ENCODE measurements at places on chromosomes 2 and 18. TPM values are rescaled to one million over a fixed set of nuclear protein-coding genes. Genes with fewer than 3 reads are reported as not detected.

GRCh38 chr18:70366670-70367069, 77.8 kb downstream of the SOCS6 start:
- no peaks in the 10 kb centered on the region for H3K4me1 ChIP-seq
- no peak overlapping the region for H3K4me3 ChIP-seq
- H3K27me3 ChIP-seq, result no peaks in the 10 kb centered on the region
- no peak overlapping the region for H3K27ac ChIP-seq

DNA sequence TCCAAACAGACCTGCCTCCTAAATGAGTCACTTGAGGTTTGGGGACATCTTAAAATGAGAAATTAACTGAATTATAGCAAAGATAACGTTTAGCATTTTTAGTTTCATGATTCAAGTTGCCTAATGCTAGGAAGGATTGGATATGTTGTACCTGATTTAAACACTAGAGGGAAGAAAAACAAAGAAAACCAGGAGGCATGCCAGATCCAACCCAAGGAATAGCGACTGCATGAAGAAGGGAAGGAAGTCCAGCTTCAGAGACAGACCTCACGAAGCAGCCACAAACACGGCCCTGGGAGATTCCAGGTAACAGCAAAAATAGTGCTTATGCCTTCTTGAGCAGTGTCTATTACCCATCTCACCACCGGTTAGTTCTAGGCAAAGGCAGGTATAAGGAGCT, 499.9 kb upstream of the SPHKAP start:
- no peaks in the 10 kb centered on the region for H3K4me1 ChIP-seq
- DNase-seq, result peak; percentile 83
- H3K4me3 ChIP-seq, result no peak overlapping the region
- no peaks in the 10 kb centered on the region for H3K27me3 ChIP-seq
- H3K36me3 ChIP-seq, result no peaks in the 10 kb centered on the region
- H3K27ac ChIP-seq, result no peak overlapping the region

GRCh38 chr2:158443606-158444005, 12.9 kb downstream of the CCDC148 start:
- no peaks in the 10 kb centered on the region for H3K36me3 ChIP-seq
- no peak for DNase-seq
- H3K4me3 ChIP-seq, result no peak overlapping the region

- no peaks in the 10 kb centered on the region for H3K27me3 ChIP-seq
- peaks cover 16% of the 10 kb centered on the region for H3K4me1 ChIP-seq
- H3K4me3 ChIP-seq, result no peak overlapping the region
These were observed 57.6 kb downstream of the DOCK10 start for GRCh38 chr2:224984637-224985036.

DNA sequence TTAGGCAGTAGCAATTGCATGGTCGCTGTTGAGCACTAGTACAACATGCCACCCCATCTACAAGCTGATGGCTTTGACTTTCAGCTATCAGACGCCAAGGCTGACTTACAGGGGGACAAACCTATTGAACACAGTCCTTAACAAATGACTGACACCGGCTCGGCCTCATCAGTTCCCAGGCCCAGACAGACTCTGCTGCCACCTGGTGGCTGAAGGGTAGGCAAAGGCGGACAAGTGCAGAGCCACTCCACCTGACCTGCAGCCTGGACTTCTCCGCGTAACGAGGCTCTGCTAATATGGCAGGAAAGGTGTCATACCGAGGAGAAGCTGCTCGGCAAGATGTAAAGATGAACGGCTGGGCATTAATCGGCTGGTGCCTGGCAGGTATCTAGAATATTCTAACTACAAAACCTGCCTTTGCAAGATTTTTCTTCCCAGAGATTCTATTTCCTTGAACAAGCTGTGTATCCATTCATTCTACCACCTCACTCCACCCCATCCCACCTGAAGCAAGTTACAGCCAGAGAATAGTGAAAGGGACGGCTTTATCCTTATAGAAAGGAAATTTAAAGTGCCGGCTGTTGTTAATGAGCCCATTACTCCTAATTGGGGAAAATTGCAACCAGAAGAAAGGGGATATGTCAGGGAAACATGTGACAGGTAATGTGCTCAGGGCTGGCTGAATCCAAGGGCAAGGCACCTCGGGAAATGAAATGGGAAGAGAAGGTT, 67.4 kb downstream of the STEAP3 start:
- peak; percentile 70 for DNase-seq
- H3K4me3 ChIP-seq, result no peak overlapping the region
- no peaks in the 10 kb centered on the region for H3K4me1 ChIP-seq
- no peaks in the 10 kb centered on the region for H3K27me3 ChIP-seq

DNA sequence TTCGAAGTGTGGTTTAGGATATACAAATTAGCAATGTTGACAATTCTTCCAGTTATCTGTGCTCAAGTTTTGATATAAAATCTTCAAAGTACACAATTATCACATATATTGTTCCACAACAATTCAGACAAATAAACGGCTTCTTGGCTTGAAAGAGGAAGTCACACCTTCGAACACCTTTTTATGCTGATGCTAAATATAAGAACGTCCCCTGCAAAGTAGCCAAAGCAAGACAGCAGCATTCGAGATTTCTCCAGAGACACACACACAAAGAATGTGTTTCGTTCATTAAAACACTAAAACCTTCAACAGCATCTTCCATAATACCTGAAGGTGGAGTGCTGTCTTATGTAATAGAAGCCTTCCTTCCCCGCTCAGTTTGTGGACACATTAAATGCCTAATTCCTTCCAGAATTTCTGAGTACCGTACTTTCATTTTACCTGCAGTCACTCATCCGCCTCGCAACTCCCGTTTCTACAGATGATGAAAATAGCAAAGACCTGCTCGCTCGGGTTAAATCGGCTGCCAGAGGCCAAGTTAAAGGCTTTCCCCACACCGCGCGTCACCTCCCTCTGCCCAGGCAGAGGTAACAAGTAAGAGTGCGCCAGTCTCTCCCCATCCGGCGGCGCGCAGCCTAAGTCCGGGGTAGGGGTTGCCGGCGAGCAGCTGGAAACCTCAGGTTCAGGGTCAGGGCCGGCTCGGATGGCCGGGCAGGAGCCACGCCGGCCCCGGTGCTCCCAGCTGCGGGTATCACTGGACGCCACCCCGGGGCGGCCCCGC, 847 bp downstream of the SERPINE2 start:
- DNase-seq, result peak; percentile 51
- peaks cover 4% of the 10 kb centered on the region for H3K4me1 ChIP-seq
- peak overlapping the region; percentile 64 for H3K4me3 ChIP-seq
- peaks cover 19% of the 10 kb centered on the region for H3K27me3 ChIP-seq
- H3K27ac ChIP-seq, result no peak overlapping the region

GRCh38 chr2:86204458-86204857, 5.2 kb downstream of the MRPL35 start:
- no peak overlapping the region for H3K27ac ChIP-seq
- peaks cover 30% of the 10 kb centered on the region for H3K36me3 ChIP-seq
- DNase-seq, result no peak
- H3K4me1 ChIP-seq, result no peaks in the 10 kb centered on the region
- no peaks in the 10 kb centered on the region for H3K27me3 ChIP-seq

DNA sequence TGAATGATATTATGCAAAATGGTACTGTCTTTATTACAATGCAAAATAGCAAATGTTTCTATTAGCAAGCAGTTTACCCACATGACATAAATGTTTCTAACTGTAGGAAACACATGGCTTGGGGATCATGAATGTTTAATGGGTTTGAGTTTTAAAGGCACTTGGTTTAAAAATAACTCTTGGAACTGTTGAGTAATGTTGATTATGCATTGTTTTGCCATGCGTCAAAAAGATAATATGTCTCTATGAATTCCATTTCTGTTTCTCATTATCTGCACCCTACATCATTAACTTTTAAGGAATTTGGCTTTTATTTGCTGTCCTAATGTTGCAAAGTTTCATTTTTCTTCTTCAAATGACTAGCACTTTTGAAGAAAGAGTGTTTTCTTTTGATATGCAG, 1355.5 kb downstream of the SUCLG1 start:
- no peak overlapping the region for H3K27ac ChIP-seq
- H3K4me1 ChIP-seq, result no peaks in the 10 kb centered on the region
- H3K4me3 ChIP-seq, result no peak overlapping the region

GRCh38 chr2:23669413-23670244, 257.3 kb downstream of the ATAD2B start:
- H3K4me1 ChIP-seq, result peaks cover 36% of the 10 kb centered on the region
- H3K36me3 ChIP-seq, result peaks cover 3% of the 10 kb centered on the region
- peaks cover under 1% of the 10 kb centered on the region for H3K27me3 ChIP-seq
- H3K4me3 ChIP-seq, result no peak overlapping the region
- H3K27ac ChIP-seq, result peak overlapping the region; percentile 75
- peak; percentile 97 for DNase-seq

GRCh38 chr2:179268277-179268925, 3.8 kb upstream of the SESTD1 start:
- DNase-seq, result no peak
- H3K27ac ChIP-seq, result no peak overlapping the region
- peaks cover 8% of the 10 kb centered on the region for H3K4me1 ChIP-seq
- no peaks in the 10 kb centered on the region for H3K36me3 ChIP-seq
- no peak overlapping the region for H3K4me3 ChIP-seq

DNA sequence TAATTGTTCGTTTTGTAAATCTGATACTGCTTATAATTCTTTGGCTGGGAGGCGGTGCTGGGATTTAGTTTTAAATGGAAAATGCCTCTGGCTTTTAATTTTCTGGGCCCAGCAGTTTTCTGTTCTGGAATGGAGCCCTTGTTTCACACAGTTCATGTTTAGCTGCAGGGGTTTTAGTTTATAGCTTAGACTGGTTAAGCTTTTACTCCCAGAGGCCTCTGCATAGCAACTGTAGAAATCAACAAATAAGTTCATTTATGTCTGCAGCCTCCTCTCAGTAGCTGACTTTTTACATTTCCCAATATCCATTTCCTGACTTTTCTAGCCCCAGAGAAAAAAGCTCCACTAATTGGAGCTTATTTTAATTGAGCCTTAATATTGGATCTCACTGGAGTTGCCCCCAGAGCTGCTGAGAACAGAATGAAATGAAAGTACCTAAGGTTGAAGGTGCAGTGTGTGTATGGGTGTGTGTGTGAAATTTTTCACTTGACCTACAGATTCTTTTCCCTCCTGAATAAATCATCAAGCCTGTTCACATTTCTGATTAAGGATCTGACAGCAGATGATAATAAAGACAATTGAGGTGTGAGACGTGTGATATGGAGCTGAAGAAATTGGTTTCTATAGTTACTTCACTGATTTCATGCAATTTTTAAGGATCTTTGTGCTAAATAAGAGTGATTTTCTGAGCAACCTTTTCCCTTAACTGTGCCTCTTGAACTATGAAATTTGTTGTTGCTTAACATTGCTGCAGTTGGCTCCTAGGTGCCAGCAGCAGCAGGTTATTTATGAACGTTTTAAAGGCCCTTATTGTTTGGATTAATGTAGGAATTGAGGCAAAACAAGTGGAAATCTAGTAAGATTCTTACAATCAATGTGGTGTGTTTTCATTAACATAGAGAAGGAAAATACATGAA, 109.6 kb downstream of the TAF4B start:
- DNase-seq, result peak; percentile 95
- no peak overlapping the region for H3K4me3 ChIP-seq
- H3K27me3 ChIP-seq, result no peaks in the 10 kb centered on the region
- peak overlapping the region; percentile 86 for H3K27ac ChIP-seq

DNA sequence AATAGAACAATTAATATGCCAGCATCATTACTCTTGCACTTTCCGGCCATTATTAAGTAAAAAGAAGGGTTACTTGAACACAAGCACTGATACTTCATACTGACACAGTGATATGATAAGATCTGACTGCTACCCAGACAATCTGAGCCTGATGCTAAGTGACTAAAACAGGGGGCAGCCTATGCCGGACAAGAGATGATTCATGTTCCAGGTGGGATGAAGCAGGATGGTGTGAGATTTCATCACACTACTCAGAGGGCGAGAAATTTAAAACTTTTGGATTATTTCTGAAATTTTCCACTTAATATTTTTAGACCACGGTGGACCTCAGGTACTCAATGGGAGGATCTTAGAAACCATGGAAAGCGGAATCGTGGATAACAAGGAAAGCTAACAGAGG, 61.7 kb downstream of the LIPG start:
- H3K27ac ChIP-seq, result no peak overlapping the region
- no peak overlapping the region for H3K4me3 ChIP-seq
- DNase-seq, result no peak
- no peaks in the 10 kb centered on the region for H3K36me3 ChIP-seq
- peaks cover 33% of the 10 kb centered on the region for H3K4me1 ChIP-seq
- peaks cover 5% of the 10 kb centered on the region for H3K27me3 ChIP-seq

Gene STAT1
- 23.6 TPM for total RNA-seq

Gene COLEC11
- 0.18 TPM for total RNA-seq

All from muscle of leg (tissue), 16 donors.